GM04503 (cell line): ENCODE measurements at places on chromosomes 11 and 22.
A peak's percentile ranks its signal among the peaks of the same experiment; 100 is the strongest.

DNA sequence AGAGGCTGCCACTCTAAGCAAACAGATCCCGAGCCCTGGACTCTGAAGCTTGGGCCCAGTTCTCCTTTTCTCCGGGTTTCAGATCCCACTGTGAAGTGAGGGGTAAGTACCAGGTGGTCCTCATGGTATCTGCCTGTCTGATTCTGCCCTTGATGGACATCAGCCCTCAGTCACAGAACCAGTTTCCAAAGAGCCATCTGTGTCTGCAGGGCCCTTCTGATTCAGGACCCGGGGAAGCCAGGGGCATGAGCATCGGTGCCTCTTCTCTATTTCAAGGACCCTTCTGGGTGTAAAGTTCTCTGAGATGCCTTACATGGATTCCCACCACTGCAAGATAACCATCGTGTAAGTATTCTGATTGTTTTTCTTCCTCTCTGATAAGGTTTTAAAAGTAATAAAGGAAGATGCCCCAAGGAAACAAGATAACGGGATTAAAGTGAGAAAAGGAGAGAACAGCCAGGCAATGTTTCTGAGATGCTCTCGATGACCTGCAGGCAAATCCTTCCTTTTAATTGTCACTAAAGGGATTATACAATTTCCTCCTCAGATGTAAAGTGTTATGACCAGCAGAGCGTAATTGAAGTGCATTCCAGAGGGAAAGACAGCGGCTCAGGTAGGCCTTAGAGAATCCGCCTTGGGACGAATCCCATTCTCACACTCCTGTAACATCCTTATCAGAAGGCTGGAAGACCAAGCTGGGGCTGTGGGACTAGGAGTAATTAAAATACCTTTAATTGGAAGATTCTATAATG lies 924.3 kb downstream of the TBC1D22A start:
- DNase-seq = no peak

- no peak for DNase-seq
Observed at GRCh38 chr11:86243396-86243795, 1.2 kb upstream of the EED start.

- no peak for DNase-seq
Observed at GRCh38 chr11:96257972-96258934, 84.7 kb downstream of the MAML2 start.

GRCh38 chr11:69773626-69774353 lies 1.4 kb downstream of the FGF4 start:
- DNase-seq = no peak

GRCh38 chr11:29534836-29535235 lies 482.0 kb downstream of the KCNA4 start:
- DNase-seq = peak; percentile 7

DNA sequence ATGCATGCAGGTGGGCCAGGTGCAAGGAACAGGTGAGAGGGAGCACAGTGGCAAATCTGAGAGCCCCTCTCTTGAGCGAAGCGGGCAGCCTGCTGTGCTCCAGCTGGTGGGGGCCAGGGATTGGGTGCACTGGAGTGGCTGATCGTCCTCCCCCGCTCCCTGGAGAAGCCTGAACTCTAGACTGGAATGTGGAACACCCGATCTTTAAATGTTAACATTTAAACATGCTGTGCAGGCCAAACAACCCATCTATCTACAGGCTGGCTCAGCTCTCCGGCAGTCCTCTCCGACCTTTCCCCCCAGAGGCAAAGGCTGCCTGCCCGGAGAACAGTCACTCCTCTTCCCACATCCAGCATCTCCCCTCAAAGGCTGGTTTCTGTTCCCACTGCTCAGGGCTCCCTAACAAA lies 5.1 kb downstream of the MRGPRF start:
- no peak for DNase-seq

DNA sequence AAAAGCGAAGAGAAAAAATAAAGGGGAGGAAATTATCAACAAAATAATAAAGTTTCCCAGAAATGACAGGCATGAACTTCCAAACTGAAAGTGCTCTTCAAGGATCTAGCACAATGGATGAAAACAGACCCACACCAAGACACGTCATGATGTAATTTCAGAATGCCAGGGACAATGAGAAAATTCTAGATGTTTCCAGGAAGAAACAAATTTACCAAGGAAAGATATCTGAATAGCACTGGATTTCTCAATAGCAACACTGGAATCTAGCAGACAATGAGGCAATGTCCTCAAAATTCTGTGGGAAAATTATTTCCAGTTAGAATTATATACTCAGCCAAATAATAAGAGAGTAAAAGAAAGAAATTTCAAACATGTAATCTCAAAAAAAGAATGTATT lies 46.0 kb downstream of the DENND5A start:
- peak; percentile 64 for DNase-seq

- no peak for DNase-seq
Observed at GRCh38 chr11:61775106-61775505, 17.3 kb downstream of the TMEM258 start.

DNA sequence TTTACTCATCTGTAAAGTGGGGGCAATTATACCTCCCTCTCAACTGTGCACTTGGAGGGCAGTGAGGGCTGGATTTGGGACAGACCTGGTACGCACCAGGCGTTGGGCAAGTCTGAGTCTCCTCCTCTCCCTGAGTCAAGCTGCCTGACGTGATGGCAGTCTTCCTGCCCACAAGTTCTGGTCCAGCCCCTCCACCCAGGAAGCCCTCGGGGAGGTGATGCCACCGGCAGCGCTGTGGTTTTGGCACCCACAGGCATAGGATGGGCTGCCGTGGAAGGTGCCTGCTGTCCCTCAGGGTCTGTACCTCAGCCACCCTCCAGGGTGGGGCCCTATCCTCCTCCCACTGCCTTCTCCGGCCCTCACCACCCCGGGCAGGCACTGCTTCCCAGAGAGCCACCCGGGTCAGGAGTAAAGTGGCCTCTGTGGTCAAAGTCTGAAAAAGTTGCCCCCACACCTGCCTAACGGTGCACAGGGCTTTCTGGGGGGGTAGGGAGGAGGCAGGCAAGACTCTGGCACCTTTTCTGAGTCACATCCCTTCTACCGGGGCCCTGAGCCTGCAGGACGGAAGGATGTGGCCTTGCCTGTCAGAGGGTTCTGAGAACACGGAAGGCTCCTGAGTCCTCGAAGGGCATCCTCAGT lies 6.5 kb upstream of the APOBEC3H start:
- no peak for DNase-seq

- no peak for DNase-seq
Observed at GRCh38 chr11:101866619-101867491, 48.0 kb upstream of the CEP126 start.

- DNase-seq = no peak
Observed at GRCh38 chr11:73381589-73381988, 5.4 kb downstream of the RELT start.

- no peak for DNase-seq
Observed at GRCh38 chr11:121070951-121071845, 29.8 kb upstream of the TECTA start.

- no peak for DNase-seq
Observed at GRCh38 chr22:43179146-43179910, 7.6 kb downstream of the TTLL12 start.

DNA sequence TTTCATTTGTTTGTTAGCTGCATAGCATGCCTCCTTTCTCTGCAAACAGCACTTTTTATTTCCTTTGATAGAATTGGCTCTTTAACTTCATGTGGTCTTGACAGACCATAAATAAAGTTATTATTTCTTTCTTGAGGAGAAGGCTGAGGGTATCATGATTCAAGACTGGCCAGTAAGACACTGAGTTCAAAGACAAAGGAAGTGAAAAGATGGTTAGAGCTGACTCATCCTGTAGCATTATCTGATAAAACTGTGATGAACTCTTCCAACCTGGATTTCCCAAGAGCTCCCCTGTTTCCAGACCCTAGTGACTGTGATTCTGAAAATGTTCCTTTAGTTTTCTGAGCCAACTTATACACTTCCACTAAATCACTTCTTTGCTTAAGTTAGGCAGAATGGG lies 179.3 kb upstream of the FAT3 start:
- no peak for DNase-seq

DNA sequence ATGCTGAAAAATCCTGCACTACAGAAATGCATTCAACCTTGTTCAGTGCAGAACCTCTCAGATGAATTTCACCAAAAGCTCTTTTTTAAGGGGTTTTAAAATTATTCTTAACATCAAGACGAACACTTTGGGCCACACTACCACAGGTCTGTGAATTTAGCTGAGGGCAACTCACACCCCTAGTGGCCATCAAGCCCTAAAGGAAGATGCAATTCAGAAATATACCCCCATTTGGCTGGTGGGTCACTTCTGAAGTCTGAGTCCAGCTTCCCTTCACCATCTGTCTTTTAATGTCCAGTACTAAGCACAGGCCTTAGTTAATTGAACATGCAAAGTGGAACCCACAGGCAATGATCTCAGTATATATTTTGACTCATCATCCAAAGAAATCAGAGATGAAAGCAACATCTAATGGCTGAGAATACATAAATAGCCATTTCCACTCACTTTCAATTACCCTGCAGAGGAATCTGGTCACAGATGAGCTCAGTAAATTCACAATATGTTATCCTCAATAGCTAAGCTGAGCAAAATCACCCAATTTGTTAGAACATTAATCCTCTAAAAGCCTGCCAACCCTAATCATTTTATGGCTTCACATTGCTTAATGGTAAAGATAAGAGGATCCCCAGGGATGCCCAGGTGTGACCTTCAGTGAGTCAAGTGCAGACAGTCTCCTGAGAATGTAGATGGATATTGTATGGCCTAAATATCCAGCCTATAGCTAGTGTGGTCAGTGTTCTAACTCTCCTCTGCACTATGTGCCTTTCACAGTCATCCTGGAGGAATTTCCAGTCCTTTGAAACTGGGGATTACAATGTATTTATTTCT lies 50.3 kb downstream of the FAM76B start:
- no peak for DNase-seq

DNA sequence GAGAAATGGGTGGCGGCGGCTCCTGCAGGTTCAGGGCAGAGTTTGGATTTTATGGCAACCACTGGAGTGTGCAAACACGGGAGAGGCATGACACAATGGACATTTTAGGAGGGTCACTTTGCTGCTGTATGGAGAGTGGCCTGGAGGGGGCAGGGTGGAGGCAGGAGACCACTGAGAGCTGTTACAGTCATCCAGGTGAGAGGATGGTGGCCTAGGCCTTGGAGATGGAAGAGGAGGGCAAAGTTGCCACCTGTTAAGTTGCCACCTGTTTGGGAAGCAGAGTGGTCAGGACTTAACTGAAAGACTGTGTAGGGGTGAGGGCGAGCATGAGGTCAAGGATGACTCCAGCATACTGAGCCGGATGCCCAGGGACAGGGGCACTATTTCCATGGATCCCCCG lies 2.3 kb upstream of the RAD9A start:
- DNase-seq = no peak

GRCh38 chr22:48651981-48652538 lies 1175.6 kb downstream of the BRD1 start:
- DNase-seq = no peak

DNA sequence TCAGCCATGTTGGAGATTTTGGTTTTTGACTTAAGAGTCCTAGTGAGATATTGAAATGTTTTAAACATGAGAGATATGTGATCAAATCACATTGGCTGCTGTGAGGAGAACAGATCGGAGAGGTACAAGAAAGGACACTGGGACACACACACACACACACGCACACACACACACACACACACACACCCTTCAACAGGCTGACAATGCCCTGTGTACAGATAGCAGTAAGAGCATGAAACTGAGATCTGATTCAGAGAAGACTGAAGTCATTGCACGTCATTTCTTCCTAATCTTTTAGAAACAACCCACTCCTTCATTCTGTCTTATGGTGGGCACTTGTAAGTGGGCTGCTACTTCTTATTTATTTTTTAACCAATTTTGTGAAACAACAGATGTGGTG lies 200.5 kb upstream of the E2F8 start:
- no peak for DNase-seq

- DNase-seq = no peak
Observed at GRCh38 chr22:23772649-23773473, at the start of gene MMP11. Gene MMP11, plus strand, starts transcription at chr22:23772849. Its CDS starts 22 bp downstream, at chr22:23772871.

DNA sequence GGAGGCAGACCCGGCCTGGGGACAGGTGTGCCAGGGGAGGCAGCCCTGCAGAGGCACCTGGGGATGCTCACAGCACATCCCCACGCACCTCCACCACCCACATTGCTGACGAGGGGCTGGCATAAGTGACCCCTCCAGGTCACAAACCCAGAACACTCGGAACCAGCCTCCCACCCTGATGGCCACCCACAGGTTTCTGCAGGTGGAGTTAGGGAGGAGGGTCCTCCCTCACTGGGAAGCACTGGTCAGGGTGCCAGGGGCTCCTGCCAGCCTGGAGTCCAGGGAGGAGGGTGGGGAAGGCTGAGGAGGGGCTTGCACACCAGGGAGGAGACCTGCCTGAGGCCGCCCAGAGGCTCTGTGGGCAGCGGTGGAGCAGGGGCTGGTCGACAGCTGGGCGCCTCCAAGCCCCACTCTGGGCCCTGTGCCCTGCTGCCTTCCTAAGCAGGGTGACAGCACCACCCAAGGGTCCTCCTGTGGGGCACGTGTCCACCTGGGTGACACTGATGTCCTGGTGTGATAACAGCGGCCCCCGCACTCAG lies 51.0 kb upstream of the CARS1 start:
- no peak for DNase-seq

- DNase-seq = no peak
Observed at GRCh38 chr22:35435201-35435740, 35.3 kb downstream of the MCM5 start.

GRCh38 chr11:62489204-62489603 lies 57.4 kb downstream of the AHNAK start:
- peak; percentile 49 for DNase-seq

GRCh38 chr11:114265122-114265878 lies 30.9 kb upstream of the NNMT start:
- no peak for DNase-seq

- DNase-seq = no peak
Observed at GRCh38 chr11:84480131-84480530, 1147.0 kb downstream of the DLG2 start.
